ENCODE measurements at places on chromosomes 11 and 22.

- peak; percentile 62 for DNase-seq
These were observed at the start of gene PATZ1 for GRCh38 chr22:31346255-31346732. TSS of gene PATZ1 (minus strand) at chr22:31346346. CDS start at chr22:31345602, 744 bp downstream.

DNA sequence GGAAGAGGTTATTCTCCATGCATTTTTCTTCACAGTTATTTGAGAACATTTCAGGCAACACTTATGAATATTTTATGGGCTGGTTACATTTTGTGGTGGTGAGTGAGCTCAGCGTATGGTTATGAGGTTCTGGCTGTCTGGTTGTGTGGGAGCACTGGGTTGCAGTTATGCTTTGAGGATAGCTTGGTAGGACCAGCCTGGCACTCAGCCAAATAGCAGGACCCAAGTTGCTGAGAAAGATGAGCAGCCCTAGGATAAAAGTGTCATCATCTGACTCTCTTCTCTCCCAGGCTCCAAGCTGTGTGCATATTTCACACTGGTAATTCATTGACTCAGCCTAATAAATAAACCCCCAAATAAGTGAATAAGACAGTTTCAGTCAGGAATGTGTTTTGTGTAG, 8.1 kb upstream of the SRSF8 start:
- DNase-seq, result no peak

GRCh38 chr11:473415-473814, 23.3 kb downstream of the PTDSS2 start:
- no peak for DNase-seq

- DNase-seq, result no peak
These were observed 57.4 kb upstream of the BMAL1 start for GRCh38 chr11:13220148-13220547.

GRCh38 chr11:120632579-120632978, 121.0 kb downstream of the GRIK4 start:
- DNase-seq, result no peak

- no peak for DNase-seq
These were observed 27.4 kb downstream of the RRAS2 start for GRCh38 chr11:14331476-14332136.

DNA sequence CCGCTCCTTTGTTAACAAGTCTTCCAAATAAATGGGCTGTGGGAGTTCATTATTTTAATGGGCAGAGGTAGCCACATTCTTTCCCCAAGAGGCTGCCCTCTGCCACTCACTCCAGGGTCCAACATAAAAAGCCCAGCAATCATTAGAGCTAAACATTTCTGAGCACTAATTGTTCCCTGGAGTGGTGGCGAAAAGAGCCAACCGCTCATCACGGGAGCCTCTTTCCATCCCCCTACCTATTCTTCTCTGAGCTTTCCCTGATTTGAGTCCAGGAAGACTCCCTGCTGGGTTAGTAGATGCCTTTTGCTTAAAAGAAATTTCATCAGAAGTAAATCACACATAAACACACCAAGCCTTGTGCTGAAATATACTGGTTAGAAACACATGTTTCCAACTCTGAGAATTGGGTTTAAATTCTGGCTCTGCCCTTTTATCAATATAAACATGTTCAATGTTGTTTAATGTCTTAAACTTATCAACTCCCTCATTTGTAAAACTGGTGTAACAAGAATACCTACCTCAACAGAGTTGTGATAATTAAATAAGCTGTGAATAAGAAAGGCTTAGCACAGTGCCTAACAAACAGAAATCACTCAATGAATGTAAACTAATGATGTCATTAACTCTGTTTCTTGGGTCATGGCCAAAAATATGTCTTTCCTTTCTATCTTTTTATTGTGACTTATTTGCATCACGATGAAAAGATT, at the start of gene OR5A2:
Gene OR5A2 (minus strand): TSS at position 53 of the 707 bp plus-strand sequence. CDS start 3,460 bp downstream, outside the sequence.
- no peak for DNase-seq

DNA sequence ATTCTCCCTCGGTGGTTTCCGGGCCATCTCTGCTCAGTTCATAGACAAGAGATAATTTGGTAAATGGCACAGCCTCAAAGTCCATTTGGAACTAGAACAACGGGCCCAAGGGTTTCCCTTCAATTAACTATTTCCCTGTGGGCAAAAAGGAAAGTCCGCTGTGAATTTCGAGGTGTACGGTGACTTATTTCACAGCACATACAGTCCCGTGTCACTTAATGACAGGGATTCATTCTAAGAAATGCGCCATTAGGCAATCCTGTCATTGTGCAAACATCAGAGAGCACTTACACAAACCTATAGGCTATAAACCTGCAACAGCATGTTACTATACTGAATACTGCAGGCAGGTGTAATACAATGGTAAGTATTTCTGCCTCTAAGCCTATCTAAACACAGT, 551.6 kb downstream of the OPCML start:
- DNase-seq, result no peak

DNA sequence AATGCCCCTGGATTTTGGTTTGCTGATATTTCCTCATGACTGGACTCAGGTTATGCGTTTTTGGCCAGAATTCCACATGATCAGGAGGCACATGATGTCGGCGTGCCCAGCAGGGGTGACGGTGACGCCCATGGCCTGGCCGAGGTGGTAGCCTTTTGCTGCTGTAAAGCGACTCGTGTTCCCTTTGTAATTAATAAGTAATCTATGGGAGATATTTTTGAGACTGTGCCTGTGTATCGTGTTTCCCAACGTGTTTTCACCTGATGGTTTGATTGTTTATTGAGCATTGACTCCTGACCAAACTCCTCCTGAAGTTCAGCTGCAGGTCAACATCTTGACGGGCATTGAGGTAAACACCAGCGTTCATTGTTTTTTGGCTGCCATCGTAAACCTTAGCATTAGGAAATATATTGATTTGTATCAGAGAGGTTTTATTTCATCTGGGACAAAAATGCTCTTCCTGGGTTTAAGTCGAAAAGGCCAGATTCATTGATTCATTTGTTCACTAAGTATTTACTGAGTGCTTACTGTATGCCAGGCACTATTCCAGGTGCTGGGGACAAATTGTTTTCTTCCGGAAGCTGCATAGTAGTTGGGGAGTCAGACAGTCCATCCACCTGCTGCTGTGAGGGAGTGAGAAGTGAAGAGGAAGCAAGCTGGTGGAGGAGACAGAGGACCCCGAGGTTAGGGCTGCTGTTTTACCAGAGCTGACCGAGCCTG, 23.6 kb downstream of the DCPS start:
- DNase-seq, result no peak

- DNase-seq, result peak; percentile 46
These were observed 786 bp downstream of the CAPN1 start for GRCh38 chr11:65182258-65183170.

- DNase-seq, result no peak
These were observed 806.2 kb downstream of the TBC1D22A start for GRCh38 chr22:47568700-47569099.

DNA sequence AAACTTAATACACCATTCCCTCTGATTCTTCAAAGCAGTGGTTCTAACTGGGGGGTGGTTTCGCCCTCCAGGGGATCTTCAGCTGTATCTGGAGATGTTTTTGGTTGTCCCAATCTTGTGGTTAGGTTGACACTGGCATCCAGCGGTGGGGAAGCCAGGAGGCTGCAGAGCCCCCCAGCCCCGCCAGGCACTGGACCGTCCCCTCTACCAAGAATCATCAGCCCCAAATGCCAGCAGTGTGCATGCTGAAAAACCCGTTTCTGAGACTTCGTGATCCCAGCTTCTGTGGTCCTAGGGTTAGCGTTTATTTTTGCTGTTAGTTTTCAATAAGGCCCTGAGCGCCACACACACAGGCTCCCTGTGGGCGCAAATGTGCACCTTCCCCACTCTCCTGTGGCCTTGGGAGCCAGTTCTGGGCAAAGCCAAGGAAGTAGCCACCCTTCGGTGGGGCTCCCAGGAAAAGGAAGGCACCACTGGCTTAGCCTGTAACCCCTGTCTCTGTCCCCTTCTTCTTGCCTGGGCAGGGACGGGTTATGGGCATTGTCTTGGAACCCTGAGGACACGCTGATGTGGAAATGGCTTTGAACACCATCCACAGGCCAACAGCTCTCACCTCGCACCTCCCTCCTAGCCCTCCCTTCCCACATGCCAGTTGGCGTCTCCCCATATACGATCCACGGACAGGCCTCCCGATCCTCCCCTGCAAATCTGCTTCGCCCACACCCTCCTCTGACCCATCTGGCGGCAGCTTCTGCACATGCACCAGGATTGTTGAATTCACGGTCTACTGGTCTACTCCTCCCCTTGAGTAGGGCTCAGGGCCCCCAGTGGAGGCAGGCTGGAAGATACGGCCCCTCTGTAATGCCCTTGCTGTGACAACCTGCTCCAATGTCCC, 71.4 kb upstream of the CCND1 start:
- DNase-seq, result no peak

GRCh38 chr11:115459563-115459962, 44.7 kb downstream of the CADM1 start:
- DNase-seq, result no peak

GRCh38 chr11:117391181-117391580, 63.5 kb downstream of the CEP164 start:
- no peak for DNase-seq

- DNase-seq, result no peak
These were observed 47.8 kb downstream of the BRSK2 start for GRCh38 chr11:1437500-1437899.

GRCh38 chr22:19679522-19680101, 34.7 kb upstream of the SEPTIN5 start:
- DNase-seq, result no peak

DNA sequence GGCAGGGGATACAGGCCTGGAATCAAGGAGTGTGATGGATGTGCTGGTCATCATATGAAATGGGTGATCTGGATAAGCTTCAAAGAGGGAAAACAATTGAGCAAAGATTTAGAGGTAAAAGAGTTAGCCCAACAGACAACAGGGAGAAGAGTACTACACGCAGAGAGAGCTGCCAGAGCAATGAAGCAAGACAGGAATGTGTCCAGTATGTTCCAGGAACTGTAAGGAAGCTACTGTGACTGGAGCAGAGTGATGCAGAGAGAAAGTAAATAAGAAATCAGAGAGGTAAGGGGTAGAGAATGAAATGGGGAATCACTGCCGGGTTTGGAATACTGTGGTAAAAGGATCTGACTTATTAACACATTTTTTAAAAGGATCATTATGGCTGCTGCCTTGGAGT, 255.1 kb downstream of the DCDC1 start:
- peak; percentile 5 for DNase-seq

DNA sequence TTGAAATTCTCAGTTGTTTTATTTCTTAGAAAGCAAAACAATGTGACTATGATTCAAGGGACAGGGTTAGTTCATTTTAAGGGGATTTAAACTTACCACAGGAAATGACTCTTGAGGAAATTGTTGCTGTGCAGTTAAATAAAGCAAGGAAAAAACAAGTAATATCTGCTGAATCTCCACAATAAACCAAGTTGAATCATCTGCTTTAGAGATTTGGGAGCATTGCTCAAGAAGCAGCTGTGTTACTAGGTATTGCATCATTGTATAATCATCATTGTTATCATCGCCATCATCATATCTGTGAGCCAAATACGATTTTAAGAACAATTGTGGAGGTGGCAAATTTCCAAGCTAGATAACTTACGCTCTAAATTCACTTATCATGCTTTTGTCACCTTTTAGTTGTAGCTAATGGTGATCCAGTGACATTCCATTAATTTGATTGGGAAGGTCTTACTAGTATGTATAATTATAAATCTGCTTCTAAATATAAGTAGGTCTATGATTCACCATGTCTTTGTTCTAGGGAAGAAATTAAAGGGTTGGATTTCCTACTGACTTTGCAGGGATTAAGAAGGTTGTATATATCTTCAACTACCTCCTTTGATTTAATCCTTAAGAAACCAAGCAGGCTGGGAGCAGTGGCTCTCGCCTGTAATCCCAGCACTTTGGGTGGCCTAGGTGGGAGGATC, 19.9 kb downstream of the MMP10 start:
- no peak for DNase-seq

- DNase-seq, result peak; percentile 22
These were observed 875 bp upstream of the STT3A start for GRCh38 chr11:125591649-125592304.

GRCh38 chr11:128517451-128518230, 69.7 kb downstream of the ETS1 start:
- DNase-seq, result no peak

- no peak for DNase-seq
These were observed 53.3 kb downstream of the WNT11 start for GRCh38 chr11:76152741-76153570.

DNA sequence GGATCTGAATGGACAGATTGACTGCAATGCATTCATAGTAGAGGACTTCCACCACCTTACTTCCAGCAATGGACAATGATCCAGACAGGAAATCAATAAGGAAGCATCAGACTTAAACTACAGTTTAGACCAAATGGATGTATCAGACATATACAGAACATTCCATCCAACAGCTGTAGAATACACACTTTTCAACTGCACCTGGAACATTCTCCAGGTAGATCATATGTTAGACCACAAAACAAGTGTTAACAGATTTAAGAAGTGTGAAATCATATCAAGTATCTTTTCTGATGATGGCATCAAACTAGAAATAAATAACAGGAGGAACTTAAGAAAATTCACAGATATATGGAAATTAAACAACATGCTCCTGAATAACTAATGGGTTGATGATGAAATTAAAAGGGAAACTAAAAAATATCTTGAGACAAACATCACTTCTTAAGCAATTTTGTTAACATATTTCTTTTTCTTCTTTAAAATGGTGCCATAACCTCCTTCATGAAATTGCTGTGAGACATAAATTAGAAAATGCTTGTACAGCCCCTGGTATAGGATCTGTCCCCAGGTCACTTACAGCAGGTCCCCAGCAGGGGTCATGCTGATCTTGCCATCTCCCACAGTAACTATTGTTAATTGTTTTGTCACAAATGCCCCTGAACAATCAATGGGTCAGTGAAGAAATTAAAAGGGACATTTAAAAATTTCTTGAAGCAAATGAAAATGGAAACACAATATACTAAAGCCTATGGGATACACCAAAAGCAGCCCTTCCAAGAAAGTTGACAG, 100.0 kb upstream of the OR4B1 start:
- no peak for DNase-seq

DNA sequence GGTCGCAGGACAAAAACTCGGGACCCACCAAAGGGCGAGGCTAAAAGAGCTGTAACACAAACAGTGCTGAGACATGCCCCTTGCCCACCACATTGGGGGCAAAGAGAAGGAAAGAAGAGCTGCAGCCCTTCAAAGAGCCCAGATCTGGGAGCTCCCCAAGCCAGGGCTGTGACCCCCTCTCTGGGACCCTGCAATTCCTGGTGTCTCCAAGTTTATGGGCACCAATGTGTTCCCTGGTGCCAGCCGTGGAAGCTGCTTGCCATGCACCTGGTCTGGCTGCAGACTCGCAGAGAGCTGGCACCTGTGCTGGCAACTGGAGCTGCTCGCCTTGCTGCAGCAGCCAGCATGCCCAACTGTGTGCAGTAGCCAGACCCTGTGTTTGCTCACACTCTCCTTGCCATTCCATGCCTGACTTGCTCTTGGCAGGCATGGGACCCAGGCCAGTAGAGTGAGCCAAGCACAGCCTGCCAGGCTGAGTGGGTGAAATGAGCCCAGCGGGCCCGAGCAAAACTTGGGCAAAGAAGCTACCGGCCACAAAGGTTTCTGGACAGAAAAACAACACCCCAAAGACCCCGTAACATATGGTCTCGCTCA, 16.0 kb downstream of the RRP8 start:
- peak; percentile 51 for DNase-seq

- no peak for DNase-seq
These were observed 3.4 kb downstream of the ACCSL start for GRCh38 chr11:44051171-44051570.
